ENCODE measurements at places on chromosomes 7 and 10. TPM values are rescaled to one million over a fixed set of nuclear protein-coding genes. Genes with fewer than 3 reads are reported as not detected.

GRCh38 chr10:125049216-125049881 lies 107.4 kb downstream of the ZRANB1 start:
- no peak for DNase-seq

DNA sequence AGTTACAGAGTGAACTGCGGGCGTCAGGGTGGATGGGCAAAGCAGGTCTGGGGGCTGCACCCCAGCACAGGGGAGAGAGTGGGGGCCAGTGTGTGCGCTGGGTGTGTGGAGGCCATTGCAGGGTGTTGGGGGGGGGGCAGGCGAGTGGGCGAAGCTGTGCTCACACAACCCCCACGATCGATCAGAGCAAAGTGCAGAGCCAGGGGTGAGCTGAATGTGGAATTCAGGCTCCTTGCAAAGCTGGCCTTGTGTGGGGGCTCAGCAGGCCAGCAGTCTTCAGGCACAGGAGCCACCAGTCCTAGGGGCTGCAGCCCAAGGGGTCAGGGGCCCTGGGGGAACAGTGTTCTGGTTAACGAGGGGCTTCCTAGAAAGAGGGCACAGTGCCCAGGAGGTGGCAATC lies 862 bp upstream of the SHH start:
- DNase-seq, result no peak

DNA sequence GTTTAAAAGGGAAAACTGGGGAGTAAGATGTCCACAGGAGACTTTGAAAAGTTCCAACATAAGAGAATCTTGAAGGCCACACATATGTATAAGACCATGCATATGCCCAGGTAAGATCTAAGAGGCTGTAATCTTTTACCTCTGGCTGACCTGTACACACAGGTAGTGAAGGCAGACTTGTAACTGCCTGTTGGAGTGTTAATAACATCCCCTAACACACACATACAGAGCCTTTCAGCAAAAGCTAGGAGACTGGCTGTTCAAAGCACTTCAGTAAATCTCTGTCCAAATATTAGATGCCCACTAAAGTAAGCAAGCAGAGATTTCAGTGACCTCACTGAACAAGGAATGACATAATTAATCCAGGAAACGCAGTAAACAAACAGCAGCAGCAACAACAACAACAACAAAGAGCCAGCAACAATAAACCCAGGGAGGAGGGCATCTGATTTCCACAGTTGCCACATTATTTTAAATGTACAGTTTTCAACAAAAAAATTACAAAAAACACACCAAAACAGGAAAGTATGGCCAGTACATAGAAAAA lies 15.0 kb downstream of the CYP51A1 start:
- DNase-seq, result no peak

DNA sequence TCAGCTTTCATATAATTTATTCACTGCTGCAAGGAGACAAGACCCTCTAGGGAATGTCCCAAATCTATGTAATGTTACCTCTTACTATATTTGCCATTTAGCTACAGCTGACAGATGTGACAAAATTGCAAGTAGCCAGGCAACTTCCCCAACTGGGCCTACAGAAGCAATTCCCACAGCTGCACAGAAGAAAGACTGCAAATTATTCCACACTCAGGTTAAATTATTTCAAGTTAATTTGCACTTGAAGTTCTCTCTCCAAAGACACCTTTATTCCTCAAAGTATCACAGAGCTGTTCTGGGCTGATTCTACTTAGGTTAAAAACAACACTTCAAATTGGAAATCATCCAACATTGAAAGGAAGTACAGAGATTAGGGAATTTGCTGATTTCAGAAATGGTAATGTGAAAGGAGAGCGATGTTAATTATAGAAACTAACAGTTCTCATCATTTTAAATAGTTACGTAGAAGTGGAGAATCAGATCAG lies 133.6 kb downstream of the THSD7A start:
- no peak for DNase-seq

DNA sequence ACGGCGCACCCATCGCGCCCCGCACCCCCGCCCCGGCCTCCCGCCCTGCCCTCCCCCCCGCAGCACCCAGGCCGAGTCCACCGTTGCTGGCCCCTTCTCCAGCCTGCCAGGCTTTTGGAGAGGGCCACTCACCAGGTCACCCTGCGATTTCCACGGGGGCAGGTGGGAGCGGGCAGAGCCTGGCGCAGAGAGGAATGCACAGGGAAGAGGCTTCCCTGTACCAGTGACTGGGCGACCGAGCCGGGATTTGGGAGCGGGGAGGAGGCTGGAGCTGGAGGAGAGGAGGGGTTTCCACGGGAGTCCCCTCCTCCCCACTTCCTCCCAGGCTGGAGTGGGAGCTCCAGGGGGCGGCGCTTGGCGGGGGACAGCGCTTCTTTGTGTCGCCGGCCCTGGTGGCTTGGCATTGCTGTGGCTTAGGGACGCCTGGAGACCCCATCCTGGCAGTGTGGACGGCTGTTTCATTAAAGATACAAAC lies 19.3 kb downstream of the TCAF1 start:
- no peak for DNase-seq

GRCh38 chr7:129959471-129960203 lies 6.9 kb upstream of the UBE2H start:
- no peak for DNase-seq

- no peak for DNase-seq
Observed at GRCh38 chr10:27826369-27826768, 80.8 kb upstream of the MKX start.

DNA sequence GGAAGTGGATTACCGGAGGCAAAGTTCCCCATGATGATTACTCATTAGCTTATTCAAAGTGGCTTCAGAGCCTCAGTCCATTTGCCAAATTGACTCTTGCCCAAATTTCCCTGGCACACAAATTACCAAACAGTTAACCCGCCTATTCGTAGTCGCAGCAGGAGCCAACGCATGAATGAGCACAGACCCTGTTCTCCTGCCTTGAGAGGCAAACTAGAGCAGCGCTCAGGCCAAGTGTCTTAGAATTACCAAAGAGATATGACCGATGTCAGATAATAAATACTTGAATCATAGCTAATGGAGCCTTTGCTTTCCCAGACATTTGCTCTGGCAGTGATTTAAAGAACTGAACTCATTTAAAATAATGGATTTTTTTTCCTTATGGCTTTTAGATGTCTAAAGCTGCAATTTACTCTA lies 64.9 kb downstream of the CTTNBP2 start:
- no peak for DNase-seq

- no peak for DNase-seq
Observed at GRCh38 chr10:36051500-36051991, 409.4 kb upstream of the FZD8 start.

DNA sequence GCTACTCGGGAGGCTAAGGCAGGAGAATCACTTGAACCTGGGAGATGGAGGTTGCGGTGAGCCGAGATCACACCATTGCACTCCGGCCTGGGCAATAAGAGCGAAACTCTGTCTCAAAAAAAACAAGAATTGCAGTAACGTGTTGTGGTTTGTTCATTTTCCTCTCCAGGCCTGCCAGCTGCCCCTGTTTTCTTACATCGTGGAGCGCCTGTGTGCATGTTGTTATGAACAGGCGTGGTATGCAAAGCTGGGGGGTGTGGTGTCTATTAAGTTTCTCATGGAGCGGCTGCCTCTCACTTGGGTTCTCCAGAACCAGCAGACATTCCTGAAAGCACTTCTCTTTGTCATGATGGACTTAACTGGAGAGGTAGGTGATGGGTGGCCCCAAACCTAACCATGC lies 52.1 kb downstream of the TRRAP start:
- no peak for DNase-seq

DNA sequence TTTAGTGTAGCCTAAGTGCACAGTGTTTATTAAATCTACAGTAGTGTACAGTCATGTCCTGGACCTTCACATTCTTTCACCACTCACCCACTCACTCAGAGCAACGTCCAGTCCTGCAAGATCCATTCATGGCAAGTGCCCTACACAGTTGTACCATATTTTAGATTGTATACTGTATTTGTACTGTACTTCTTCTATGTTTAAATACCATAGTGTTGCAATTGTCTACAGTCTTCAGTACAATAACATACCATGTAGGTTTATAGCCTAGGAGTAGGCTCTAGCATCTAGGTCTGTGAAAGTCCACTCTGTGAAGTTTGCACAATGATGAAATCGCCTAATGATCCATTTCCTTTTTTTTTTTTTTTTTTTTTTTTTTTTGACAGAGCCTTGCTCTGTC lies 12.0 kb downstream of the EEPD1 start:
- no peak for DNase-seq

DNA sequence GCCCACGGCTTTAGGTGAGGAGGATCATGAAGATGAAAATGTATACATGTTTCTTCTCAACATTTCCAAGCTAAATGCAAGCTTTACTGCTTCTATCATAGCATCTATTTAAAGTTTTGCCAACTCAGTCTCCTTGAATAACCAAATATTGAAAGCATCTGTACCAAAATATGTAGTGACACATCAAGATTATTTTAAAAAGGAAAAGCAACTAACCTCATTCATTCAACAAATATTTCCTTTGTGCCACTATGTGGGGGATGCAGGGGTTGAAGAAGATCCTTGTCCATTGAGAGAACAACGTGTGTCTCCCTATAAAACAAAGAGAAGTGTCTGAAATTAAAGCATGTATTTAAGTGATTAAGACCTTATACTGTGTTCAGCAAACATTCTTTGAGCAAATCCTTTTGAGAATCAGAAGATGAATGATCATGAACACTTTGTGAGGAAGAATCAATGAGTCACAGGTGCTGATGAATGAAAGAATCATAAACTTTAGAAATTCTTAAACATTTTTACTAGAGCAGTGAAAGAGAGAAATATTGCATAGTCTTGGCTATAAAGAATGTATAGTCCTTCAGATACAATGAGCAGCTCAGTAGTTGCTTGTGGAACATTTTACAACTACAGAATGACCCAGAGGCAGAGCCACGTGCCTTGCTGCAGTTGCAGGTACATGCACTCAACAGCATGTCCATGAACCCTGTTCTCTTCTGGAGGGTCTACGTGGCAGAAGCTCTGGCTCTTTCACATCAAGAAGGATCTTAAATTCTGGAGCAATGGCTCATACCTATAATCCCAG lies 13.9 kb downstream of the TAS2R60 start:
- no peak for DNase-seq

DNA sequence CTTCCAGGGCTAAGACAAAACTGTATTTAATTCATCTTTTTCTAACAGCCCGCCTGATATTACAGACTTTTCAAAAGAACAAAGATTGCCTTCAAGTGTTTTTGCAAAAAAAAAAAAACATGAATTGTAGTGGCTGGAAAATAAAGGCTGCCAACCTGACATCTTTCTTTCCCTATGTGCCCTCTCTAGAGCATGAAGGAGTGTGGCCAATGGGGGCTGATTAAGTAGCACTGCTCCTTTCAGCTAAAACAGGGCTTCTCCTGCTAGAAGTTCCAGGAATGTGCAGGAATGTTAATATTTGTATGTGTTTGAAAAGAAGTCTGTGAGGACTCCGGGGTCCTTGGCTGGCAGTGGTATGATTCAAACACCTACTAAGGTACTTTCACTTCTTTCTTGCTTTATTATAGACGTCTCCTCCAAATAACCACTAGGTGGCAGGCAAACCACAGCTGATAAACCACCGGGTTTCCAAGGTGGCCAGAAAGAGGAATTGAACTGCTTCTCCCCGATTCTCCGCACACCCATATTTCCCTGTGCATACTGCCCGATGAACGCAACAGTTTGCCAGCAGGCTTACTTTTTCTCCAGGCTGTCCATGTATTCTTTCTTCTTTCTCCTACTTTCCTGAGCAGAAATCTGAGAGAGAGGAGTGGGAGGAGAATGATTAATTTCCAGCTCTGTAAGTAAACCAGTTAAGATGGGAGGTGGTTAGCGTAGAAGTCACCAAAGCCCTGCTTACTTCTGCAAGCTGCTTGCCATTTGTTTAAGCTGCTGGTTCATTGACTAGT lies 56.8 kb upstream of the DGKI start:
- DNase-seq, result peak; percentile 36

TYW1B gene
- 4.5 TPM for total RNA-seq

COL1A2 gene
- 1.4 TPM for total RNA-seq

ACTR3C gene
- 7.9 TPM for total RNA-seq

TRIM4 gene
- total RNA-seq, result 23.2 TPM

ABCC2 gene
- 0.87 TPM for total RNA-seq

CRHR2 gene
- not detected for total RNA-seq

ZCCHC24 gene
- 2.1 TPM for total RNA-seq

OPALIN gene
- not detected for total RNA-seq

GPR37 gene
- not detected for total RNA-seq

ARHGAP22 gene
- 0.18 TPM for total RNA-seq

HOXA10 gene
- total RNA-seq, result not detected

VAX1 gene
- total RNA-seq, result not detected

ZNF365 gene
- total RNA-seq, result not detected

GSTO2 gene
- 1.4 TPM for total RNA-seq

CAMK2B gene
- total RNA-seq, result 1.9 TPM

Measured in activated T-helper 2 cell treated with anti-CD3 and anti-CD28 coated beads, Interferon-gamma antibody, Interleukin-2, Interleukin-4, amounts not matched to agents 10 μg/mL and 5 μg/mL and 100 μg/mL, durations not matched to agents 14 hours and 24 hours and 36 hours (primary cell).